NCI-H748 treated with DMSO at 0.1 percent for 48 hours (cell line): ENCODE measurements at places on chromosomes 7 and 10.

DNA sequence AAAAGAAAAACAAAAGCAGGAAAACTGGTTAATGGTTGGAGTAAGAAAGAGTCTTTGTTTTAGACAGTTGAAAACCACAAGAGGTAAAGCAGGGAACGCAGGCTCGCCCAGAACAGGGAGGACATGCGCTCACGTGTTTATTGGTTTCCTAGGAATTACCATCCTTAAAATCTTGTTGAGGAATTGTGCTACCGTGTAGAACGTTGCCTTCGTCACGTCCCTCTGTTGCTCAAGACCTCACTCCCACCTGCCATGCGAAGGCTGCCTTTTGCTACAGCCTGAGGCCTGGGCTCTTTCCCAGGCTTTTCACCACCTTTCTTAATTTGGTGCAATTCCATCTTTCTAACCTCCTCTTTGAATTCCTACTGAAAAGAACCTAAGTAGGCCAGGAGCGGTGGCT lies 61.6 kb upstream of the CAMK1D start:
- no peak for DNase-seq

DNA sequence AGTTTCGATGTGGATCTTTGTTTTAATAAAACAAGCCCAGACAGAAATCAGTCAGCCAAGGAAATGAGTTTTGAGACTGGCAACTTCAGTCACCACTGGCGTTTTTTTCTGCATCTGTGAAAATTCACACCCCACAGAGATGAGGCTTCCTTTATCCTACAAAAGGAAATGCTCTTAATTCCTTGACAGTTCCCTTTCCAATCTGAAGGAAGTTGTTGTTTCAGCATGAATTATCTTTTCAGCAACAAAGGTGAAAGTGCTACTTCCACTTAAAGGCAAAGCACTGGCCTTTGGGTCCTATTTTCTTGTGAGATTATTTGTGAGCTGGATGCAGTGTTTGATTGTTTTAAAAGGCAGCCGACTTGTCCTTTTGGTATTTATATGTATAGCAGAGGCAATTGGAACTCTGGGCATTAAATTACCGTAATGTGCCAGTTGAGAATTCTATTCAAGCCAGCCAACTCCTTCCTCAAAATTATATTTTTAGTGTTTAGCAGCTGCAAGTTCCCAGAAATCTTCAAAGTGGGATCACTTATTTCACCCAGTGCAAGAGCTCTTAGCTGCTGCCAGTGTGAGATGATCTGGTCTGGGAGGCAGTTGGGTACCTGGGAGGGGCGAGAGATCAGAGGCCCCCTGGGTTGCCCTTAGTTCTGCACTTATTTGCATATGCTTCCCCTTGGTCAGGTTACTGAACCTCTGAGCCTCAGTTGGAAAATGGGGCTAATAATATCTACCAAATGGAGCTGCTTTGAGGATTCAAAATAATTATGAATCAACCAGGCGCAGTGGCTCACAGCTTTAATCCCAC lies 427.1 kb downstream of the GALNT17 start:
- no peak for DNase-seq

DNA sequence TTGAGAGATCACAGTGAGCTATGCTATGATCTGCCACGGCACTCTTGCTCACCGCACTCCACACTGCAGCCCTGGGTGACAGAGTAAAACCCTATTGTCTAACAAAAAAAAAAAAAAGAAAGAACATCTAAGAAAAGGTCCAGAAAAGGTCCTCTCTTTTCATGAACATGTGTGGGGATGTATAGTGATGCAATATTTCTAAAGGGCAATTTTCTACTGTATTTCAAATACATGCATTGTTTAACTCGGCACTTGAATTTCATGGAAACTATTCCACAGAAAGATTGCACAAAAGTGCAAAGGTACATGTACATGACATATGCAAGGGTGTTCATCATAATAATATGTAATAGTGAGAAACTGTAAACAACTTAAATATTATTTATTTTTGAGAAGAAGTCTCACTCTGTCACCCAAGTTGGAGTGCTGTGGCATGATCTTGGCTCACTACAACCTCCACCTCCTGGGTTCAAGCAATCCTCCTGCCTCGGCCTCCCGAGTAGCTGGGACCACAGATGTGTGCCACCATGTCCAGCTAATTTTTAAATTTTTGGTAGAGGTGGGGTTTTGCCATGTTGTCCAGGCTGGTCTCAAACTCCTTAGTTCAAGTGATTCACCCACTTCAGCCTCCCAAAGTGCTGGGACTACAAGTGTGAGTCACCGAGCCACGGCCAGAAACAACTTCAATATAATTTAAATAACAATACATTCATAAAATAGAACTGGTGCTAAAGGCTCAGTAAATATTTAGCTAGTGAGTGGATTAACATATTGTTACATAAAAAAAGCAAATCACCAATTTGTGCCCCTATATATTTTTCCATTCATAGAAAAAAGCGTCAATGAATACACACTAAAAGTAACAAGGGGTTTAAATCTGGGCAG lies 1.3 kb upstream of the PPRC1 start:
- no peak for DNase-seq

GRCh38 chr7:99112097-99112496 lies 31.8 kb downstream of the SMURF1 start:
- DNase-seq = no peak

DNA sequence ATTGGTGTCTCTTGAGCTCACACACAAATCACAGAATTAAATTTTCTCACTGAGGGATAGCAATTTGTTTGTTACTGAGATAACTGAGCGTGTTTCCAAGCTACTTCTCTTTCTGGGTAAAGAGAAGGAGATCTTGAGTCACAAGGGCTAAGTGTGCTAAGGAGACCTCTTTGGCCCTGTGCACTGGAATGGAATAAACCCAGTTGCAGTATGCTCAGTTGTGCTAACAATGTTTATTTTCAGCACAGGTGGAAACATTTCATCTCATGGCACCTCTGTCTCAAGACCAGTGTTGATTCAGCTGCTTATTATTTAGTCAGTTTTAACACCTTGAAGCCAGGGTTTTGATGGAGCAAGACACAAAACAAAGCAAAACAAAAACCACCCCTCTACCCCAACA lies 22.5 kb upstream of the UBE2H start:
- DNase-seq = no peak

DNA sequence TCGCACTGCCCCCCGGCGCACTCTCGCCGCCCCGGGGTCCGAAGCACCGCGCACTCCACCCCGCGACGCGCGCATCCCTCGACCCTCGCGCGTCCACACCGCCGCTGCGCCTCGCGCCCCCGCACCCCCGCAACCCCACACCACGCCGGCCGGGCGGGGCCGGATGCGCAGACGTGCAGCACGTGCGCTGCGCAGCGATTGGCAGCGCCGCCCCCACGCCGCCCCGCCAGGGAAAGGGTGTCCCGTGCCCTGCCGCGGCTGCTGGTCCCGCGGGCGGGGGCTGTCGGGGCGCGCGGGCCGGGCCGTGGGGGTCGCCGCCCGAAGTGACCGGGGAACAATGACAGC lies 53.7 kb upstream of the KDM7A start:
- DNase-seq = no peak

GRCh38 chr7:6389728-6390127 lies 58.0 kb downstream of the DAGLB start:
- no peak for DNase-seq

DNA sequence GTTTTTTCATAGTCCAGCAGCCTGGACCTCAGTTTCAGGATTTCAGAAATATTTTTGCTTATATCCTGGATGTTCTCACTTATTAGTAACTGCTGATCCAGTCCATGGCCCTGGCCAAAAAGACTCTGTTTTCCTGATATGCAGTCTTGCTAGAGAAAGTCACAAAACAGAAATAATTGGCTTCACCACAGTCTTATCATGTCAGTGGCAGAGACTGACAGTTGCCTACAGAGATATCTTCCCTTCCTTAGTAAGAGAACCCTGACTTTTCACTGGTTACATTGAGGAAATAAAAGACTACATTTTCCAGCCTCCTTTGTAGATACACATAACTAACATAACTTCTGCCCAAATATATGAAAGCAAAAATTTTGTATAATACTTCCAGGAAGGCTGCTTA lies 56.6 kb downstream of the AHR start:
- no peak for DNase-seq
